ENCODE measurements at places on chromosomes 5 and 9.

- no peak for DNase-seq
These were observed 102.9 kb downstream of the ACER2 start for GRCh38 chr9:19511694-19512093.

GRCh38 chr5:31131381-31131891 lies 62.0 kb upstream of the CDH6 start:
- DNase-seq: peak; percentile 70

DNA sequence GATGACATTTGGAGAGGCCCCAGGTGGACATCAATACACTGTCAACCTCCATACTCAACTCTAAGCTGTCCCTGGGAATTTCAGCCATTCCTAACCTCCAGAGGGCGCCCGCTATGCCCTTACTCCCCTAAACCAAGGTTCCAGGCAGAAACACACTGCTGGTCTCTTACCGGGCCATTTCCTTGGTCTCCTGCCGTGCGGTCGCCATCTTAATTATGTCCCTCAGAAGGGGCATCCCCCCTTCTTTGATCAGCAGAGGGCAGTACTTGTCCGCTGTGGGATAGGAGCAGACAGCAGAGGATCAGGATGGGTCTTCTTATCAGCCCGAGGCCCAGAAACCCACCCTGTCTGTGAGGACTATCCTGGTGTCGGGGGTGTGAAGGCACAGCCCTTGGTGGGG lies 9.3 kb upstream of the ZDHHC12 start:
- peak; percentile 35 for DNase-seq

- no peak for DNase-seq
These were observed 32.5 kb upstream of the SSBP2 start for GRCh38 chr5:81783401-81783800.

DNA sequence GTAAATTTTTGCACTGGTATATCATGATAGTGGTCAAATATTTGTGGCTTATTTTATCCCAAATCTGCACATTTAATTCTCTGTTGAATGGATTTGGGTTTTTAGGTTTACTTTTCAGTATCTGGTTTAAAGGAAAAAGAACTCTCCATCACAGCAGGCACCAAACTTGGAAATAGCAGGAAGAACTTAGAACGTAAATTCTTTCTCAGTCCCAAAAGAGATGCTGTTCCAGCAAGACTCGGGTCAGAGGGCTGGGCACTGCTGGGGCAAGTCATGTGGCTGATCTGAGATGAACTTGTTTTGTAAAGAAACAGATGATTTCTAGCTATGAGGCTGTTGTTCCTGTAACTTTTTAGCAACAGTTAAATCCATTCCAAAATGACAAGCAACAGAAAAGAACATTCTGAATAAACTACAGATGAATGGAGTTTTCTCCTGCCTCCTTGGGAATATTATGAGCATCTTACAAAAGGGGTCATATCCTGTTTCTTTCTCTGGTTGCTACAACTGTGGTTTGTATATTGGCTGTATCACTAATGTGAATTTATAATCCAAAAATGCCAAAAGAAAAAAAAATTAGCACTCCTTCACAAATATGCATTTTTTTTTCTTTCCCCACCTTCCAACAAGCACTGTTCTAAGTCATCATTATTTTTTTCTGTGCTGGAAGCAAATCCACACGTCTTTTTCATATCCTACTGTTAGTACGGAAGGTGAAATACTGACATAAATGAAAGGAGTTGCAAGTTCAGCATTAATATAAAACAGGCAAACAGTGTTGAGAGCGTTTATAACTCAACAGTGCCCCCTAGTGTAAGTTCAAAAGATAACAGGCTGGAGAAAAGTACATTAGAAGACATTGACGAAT lies 31.1 kb downstream of the OR2K2 start:
- peak; percentile 73 for DNase-seq

DNA sequence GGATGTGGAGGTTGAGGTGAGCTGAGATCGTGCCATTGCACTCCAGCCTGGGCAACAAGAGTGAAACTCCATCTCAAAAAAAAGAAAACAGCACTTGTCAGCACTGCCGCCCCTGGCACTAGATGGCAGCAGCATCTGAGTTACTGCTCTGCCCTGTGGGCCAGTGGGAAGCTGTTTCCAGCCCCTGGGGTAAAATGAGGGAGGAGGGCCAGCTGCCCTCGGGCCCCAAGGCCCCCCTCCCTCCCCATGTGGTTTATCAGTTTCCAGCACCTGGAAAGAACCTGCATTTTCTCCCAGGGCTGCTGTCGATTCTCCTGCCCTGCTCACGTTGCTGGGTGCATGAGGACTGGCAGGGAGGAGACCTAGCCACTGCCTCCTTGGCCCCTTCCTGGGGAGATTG lies 13.2 kb upstream of the CEL start:
- DNase-seq: peak; percentile 30
